Right renal pelvis (tissue), 4 donors: ENCODE measurements at places on chromosomes 6 and 20.

GRCh38 chr6:32815996-32816395 is 806 bp downstream of the HLA-DOB start:
- DNase-seq, result no peak

DNA sequence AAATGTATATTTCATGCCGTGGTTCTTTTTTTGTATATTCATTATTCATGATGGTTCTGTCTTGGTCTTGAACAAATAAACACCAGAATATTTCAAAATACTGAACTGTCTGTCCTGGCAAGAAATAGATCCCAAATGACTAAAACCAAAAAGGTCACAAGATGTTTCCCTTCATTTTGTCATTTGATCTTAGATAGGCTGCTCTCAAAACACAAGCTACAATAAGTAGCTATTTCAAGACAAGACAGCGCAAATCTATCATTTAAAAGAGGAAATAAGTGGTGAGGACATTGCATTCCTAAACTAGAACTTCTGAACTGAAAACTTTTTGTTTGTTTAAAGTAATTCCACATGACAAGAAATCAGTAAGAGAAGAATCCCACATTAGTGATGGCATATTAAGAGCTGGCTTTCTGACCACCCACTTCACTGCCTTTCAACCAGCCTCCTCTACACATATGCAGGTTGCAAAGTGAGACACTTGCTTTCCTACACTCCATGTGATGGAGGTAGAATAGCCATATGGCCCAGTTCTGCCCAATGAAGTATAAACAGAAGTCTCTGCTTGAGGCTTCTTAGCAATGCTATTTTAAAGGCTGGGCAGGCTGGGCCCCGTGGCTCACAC is 54.4 kb upstream of the CCDC28A start:
- peak; percentile 13 for DNase-seq

DNA sequence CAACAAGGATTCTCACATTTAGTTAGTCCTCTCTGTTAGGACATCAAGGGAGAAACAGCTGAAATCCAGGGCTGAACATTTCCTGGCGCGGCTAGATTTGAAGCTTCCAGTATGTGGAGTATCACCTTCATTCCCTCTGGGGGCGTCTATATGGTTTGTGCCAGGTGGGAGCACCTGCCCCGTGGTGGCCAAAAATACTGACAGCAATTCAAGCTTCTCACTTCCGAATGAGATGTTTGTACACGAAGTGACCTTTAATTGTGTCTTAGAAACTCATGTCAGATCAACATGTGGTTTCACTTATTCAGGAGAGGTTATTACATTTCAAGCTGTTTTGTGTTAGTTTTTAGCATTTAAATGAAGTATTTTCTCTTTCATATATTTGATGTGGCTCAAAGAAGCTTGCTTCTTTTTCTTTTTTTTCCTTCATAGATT is 67.3 kb upstream of the ZNF217 start:
- no peak for DNase-seq

- DNase-seq, result no peak
Measured at GRCh38 chr20:5080384-5080877, 39.3 kb downstream of the PCNA start.

DNA sequence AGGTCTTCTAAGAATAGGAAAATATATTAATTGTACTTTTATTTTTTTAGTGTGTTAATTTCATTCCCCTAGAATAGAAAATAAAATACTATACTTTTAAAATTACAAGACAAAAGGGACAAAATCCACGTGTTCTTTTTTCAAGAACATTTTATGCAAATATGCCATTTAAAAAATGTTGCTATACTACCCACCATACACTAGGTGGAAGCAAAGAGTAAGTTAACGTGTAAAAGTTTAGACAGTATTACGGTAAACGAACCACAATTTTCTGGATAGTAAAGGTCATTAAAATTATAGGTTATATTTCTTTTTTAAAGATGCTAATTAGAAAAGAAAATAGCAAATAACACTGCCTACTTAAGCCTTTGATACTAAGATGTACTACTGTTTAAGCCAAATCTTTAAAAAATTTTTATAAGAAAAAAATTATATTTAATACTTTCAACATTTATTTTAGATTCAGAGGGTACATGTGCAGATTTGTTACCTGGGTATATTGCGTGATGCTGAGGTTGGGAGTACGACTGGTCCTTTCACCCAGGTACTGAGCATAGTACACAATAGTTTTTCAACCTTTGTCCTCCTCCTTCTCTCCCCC is 287.6 kb downstream of the PHF3 start:
- DNase-seq, result no peak

GRCh38 chr6:131191590-131191989 is 56.3 kb downstream of the AKAP7 start:
- no peak for DNase-seq

DNA sequence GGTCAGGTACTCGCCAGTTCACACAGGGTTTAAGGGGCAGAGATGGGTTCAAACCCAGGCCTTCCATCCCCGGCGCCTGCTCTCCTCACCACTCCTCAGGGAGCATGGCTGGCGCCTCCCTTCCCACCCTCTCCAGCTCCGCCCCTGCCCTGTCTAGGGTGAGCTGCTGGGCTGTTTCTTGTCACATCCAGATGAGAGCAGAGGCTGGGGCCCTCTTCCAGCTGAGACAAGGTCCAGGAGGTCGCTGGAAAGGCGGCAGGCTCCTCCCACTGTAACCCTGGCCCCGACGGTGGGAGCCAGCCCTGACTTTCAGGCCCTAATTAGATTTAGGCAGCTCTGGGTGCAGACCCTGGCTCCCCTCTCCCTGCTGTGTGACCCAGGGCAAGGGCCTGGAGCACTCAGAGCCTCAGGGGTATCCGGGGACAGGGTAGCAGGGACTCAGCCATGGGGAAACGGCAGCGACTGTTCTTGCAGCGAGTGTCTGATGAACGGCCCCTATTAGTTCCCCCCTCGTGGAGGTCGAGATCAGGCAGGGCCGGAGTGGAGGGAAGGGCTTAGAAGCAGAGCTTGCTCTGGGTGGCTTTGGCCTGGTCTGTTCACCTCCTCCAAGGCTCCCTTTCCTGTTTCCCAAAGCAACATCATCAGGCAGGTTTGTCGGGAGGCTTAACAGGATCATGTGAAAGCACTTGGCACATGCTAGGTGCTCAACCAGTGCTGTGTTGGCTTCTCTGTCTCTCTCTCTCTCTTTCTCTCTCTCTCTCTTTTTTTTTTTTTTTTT is 33.4 kb downstream of the SNAI1 start:
- peak; percentile 54 for DNase-seq

GRCh38 chr20:48047447-48047846 is 262.2 kb upstream of the SULF2 start:
- no peak for DNase-seq

- no peak for DNase-seq
Measured at GRCh38 chr6:42260972-42261371, 43.3 kb upstream of the MRPS10 start.

DNA sequence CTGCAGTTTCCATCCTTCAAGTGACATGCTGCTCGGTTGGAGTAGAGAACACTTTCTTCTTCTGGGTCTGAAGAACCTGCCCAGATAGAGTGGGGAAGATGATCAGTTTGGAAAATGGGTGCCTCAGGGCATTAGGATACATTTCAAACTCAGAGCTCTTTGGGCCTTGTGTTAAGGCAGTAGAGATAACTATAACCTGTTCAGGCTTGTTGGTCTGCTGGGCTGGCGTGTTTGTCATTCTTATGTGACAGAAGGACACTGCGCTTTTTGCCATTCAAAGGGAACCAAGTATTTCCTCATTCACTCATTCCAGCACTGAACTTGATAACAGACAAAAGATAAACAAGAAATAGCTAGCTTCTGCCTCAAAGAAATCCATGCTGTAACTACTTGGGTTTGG is 3.8 kb downstream of the TOMM34 start:
- DNase-seq, result no peak

GRCh38 chr6:146814148-146814750 is 215.5 kb downstream of the ADGB start:
- no peak for DNase-seq

DNA sequence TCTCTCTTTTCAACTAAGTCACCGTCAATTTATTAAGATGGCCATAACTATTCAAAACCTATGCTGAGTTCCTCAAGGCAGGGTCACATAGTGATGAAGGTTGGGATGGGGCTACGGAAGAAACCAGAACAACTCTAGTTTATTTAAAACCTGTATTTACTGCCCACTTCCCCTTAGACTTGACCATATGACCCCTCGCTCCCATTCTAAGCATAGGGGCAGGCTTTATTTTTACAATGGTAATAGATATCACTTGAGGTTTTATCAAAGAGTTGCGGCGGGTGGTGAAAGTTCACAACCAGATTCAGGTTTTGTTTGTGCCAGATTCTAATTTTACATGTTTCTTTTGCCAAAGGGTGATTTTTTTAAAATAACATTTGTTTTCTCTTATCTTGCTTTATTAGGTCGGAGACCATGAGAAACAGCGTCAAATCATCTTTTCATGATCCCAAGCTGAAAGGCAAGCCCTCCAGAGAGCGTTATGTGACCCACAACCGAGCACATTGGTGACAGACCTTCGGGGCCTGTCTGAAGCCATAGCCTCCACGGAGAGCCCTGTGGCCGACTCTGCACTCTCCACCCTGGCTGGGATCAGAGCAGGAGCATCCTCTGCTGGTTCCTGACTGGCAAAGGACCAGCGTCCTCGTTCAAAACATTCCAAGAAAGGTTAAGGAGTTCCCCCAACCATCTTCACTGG is 5.5 kb downstream of the EDN1 start:
- DNase-seq, result no peak

DNA sequence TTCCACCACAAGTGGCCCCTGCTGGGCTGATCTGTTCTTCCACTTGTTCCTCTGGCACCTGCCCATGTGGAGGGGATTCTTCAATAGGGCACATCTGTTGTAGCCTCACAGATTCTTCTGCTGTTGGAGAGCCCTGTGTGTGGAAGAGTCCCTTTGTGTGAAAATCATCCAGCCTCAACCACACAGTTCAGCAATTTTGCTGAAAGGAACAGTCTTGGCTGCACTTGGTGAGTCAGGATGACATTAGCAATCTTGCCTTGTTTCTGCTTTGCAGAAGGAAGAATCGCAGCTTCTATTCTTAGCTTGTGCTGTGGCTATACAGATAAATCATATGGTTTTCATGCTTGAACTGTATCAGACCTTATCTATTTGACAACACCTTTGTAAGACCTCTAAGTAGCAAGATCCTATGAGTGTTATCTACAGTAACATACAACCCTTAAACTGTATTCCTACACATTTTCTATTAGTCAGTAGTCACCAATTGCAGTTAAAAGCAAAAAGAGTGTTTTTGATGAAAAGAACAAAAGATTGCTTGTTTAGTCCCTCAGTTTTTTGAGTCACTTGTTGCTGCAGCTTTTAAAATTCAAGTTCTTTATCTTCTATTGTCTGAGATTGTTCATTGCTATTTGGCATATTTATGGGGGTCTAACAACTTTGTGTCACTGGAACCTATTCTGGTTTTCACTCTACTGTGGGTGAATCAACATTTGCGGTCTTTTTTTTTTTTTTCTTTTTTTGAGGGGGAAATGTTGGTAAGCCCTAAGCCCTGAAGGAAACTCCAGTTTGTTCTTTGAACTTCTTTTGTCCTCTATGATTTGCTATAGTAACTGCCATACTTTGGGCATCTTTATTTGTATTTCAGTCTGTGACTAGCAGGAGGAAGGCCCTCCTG is 231.6 kb downstream of the TFAP2B start:
- no peak for DNase-seq

DNA sequence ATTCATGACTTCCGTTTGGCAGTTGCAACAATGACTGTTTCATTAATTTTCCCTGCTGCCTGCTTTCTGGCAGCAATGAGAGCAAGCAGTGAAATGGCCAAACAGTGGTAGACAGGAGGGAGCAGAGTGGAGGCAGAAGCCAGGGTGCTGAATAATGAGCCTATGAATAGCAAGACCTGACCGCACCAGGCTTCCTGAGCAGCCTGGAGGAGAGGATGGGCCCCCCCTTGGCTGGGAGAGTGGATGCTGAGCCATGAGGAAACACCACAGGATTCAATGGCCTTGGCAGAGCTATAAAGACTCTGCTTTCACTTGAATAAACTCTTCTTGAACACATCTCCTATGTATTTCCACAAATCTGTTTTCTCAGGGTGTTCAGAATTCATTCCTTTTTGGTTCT is 68.1 kb upstream of the SNRPB2 start:
- DNase-seq, result no peak

DNA sequence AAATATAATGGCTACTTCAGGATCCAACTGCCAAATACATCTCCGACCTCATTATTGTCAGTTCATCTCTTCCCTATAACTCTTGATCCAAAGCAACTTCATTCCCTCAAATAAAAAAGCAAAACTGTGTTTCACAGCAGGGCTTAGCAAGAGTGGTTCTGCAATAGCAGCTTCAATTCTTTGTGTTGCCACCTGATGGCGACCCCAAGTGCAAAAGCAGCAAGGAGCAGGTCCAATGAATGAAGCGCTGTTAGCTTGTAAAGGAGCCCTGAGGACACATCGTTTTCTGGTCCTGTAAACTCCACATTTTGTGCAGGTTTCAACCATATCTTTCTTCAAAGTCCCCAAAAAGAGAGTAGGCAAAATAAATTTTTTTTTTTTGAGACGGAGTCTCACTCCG is 19.6 kb downstream of the RTN4IP1 start:
- DNase-seq, result no peak

DNA sequence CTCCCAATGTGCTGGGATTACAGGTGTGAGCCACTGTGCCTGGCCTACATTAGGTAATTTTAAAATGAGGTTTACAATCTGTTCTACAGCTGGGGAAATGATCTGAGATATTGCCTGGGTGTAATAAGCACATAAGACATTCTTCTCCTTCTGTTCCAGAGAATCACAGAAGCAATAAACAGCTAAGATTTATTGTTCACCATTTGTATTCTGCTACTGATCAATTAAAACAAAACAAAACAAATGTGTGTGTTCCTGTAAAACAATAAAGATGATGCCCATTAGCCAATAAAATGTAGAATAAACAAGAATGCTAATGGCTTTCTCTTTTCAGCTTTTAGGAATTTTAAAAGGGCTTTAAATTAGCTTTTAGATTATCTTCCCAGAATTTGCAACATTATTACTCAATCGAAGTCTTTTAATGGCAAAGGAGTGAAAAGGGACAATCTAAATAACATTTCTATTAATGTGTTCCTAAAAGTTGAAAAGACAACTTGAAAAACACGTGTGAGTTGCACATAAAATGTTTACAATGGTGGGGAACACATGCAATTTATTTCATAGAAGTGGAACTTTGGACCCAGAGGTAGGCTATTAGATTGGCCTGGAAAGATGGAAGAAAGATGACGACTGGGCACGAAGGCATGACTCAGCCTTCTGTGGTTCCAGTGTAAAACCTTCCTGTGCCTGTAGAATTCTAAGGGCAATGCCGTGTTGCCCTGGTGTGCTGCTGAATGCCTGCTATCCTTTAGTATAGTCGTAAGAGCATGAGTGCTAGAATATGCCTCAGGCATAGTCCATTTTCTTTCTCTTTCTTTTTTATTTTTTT is 29.0 kb upstream of the DEK start:
- no peak for DNase-seq
